ENCODE measurements at places on chromosomes 13 and 19.
A peak's percentile ranks its signal among the peaks of the same experiment; 100 is the strongest.

- peak; percentile 89 for DNase-seq
Measured at GRCh38 chr19:12933287-12934072, at the start of gene FARSA. TSS of gene FARSA (minus strand) at chr19:12933711. CDS start at chr19:12933696, 15 bp downstream.

DNA sequence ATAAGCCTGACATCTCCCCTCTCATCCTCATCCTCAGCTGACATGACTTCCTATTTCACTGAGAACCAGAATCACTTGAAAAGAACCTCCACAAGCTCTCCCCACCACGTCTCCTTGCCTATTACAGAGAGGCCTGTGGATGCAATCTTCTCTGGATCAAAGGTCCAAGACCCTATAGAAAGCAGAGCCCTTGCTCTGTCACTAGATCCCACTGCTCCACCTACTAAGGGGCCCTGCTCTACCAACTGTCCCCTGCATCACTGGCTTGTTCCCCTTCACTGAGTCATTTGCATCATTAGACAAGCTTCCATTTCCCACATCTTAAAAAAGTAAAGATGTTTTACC is 40.8 kb downstream of the RCBTB2 start:
- no peak for DNase-seq

DNA sequence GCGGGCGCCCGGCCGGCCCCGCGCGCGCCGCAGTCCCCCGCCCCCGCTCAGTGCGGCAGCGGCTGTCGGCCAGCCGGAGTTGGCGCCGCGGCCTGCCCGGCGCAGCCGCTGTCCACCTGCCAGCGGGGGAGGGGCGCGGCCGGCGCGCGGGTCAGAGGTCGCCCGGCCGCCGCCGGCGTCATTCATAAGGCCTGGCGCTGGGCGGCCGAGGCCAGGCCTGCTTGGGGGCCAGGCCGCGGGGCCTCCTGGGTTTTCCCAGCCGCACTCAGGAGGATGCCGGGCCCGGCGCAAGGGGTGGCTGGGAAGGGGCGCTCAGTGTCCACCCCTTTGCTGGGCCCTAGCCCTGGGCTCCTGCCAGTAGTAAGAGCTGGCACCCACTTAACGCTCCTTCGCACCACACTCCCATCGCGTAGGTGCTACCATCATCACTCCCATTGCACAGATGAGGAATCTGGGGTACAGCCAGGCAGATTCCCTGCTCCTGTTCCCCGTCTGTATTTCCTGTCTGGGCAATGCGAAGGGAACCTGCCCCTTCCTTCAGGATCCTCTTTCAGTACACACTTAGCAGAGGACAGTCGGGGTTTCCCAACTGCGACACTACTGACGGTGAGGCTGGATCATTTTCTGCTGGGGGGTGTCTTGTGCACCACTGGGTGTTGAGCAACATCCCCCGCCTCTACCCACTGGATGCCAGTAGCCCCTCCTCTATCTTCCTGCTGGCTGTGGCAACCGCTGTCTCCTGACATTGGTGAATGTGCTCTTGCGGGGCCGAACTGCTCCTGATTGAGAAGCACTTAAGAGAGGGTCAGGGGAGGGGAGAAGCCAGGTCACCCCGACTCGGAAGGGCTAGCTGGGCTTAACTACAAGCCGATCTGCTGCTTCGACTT is 846 bp upstream of the PRKACA start:
- DNase-seq = peak; percentile 40

DNA sequence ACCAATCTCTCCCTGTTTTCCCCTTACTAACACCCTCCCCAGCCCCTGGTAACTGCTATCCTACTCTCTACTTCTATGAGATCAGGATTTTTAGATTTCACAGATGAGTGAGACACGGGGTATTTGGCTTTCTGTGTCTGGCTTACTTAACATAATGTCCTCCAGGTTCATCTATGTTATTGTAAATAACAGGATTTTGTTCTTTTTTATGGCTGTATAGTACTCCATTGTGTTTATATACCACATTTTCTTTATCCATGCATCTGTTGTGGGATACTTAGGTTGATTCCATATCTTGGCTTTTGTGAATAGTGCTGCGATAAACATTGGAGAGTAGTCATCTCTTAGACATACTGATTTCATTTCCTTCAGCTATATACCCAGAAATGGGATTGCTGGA is 28.5 kb upstream of the ATP11A start:
- DNase-seq = no peak

GRCh38 chr13:97191142-97191541 is 31.0 kb upstream of the MBNL2 start:
- DNase-seq = no peak

GRCh38 chr13:91948736-91949135 is 550.3 kb downstream of the GPC5 start:
- no peak for DNase-seq

DNA sequence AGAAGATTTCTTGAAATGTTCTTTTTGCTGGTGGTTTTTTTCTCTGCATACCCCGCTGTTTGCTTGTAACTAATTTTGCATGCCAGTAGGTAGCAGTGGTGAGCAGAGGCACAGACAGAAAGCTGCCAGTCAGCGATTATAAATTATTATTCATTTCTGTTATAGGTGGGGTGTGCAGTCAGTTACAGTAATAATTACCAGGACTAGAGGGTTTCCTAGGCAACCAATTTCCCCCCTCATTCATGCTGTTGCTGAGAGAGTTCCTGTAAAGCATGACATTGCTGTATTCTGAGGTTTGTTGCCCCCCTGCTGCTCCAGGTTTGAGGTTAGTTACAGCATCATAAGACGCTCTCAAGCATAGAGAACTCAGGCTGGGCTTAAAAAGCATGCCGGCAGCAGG is 104.5 kb downstream of the URI1 start:
- DNase-seq = no peak

- no peak for DNase-seq
Measured at GRCh38 chr19:10430505-10431253, 10.3 kb downstream of the PDE4A start.

DNA sequence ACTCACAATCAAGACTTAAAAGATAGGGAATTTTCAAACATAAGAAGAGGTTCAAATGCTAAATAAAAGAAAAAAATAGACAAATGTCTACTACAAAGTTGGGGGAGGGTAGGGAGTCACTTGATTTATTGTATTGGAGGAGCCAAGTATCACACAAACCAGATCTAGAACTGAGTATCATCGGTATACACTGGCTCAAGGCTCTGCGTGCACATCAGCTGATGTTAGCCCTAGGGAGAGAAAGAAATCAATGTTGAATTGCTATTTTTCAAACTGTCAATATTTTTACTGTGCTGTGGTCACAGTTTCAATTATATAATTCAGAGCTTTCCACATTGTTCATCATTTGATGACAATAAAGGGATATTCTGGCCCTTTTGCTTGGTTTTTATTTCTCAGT is 54.9 kb upstream of the RXFP2 start:
- no peak for DNase-seq

DNA sequence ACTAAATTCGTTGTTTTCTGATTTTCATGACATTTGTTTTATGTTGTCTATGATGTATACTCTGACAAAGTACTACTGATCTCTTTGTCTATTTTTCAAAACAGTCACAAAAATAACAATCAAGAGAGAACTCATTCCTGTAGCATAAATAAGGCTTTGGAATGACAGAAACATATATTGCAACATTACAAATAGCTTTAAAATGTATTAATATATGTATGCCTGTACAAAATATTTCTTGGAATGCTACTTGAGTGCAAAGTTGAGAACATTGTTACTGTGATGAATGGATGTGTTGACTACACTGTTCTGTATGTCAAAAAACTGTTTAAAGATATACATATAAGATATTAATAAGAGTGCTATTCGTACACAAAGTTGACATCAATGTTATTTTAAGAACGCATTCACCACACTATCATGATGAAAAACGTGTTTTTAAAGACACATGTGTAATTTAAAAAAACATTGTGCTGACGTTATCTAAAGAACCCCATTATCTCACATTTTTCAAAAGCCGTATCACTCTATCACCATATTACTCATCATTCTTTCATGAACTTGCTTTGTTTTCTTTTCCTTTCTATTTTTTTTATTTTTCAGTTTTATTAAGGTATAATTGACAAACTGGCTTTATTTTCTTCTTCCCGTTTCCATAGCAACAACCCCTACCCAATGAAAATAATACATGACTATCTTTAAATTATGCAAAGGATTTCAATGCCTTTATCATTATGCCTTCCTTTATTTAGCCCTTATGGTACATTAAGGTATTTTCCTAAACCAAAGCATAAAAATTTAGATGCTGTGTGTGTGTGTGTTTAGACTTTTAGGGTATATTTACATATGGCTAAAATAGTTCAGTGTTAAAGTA is 918.8 kb downstream of the SLITRK1 start:
- no peak for DNase-seq

DNA sequence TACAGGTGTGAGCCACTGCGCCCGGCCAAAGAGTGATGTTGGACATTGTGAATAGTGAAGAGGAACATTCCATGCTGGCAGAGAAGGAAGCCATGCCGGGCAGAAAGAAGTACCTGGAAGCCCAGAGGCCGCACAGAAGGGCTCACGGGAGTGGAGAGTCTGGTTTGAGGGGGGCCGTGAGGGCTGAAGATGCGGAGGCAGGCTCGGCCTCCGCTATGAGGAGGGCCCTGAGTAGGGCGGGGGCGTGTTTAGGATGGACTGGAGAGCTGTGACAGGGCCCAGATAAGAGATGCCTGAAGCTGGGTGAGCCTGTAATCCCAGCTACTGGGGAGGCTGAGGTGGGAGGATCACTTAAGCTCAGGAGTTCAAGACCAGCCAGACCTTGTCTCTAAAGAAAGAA is 1.6 kb downstream of the JOSD2 start:
- no peak for DNase-seq

DNA sequence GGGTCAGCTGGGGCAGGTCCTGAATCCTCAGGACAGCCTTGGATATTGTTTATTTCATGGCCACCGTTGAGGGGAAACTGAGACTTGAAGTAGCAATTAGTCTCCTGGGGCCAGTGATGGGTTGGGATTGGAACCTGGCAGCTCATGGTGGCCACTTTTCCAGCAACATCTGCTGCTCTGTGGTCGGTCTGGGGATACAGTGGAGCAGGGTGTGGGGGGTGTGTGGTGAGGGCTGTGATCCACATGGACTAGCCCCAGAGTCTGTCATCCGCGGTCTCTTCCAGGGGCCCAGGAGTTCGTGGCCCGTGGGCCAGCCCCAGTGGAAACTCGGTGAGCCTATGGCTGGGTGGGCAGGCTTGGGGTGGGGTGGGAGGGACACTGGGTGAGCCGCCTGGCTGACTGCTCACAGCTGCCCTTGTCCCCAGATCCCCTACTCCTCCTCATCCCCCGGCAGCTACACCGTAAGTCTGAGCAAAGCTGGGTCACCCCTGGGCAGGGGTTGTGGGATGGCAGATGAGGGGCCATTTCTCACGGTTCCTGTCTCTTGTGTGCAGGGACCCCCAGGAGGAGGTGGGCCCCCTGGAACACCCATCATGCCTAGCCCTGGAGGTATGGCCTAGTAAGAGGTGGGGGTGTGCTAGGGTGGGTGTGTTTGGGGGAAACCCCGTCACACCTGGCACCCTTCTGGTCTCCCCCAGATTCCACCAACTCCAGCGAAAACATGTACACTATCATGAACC is 5.5 kb downstream of the ISYNA1 start:
- DNase-seq = no peak

- DNase-seq = no peak
Measured at GRCh38 chr19:41927497-41928192, 604 bp downstream of the ERFL start.

DNA sequence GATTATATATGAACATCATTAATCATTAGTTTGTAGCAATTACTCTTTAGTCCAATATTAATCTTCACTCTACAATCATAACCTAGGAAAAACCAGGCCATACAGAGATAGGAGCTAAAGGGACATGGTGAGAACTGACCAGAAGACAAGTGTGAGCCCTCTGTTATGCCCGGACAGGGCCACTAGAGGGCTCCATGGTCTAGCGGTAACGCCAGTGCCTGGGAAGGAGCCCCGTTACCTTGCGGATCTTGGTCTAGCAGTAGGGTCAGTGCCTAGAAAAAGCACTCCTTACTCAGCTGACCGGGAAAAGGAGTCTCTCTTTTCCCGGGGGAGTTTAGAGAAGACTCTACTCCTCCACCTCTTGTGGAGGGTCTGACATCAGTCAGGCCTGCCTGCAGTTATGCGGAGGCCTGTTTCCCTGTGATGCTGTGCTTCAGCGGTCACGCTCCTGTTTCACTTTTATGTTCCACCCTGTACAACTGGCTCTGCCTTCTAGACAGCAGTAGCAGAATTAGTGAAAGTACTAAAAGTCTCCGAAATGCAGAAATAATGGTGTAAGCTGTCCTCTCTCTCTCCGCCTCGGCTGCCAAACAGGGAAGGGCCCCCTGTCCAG is 13.8 kb downstream of the OR7D4 start:
- DNase-seq = peak; percentile 74

GRCh38 chr13:30620941-30621340 is 3.2 kb downstream of the USPL1 start:
- DNase-seq = no peak

DNA sequence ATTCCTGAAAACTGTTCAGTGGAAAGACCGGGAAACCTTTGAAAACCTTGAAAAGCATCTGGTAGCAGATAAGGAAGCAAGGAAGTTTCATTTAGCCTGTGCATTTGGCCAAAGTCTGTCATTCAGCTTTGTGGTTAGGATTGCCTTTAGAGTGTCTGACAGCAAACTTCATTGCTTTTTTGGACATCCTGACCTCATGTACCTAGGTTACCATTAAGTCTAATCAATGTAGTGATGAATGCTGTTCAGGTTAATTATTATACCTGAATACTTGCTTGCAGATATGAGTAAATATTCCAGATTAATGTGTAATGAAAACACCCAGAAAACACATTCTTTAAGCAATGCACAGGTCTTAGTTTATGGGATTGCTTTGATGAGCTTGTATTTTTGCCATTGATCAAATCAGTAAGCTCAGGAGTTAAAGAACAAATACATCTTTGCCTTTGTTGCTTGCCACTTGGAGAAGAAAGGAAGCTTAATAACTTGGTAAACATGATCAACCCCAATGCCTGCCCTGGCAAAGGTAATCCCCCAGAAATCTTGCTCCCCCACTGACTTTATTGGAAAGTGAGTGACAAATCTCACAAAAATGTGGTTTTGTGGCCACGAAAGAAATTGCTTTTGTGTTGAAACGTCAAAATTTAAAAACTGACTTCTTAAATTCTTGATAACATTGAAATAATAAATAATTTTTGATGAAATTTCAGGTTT is 87.4 kb downstream of the SLC15A1 start:
- DNase-seq = no peak

GRCh38 chr13:50359041-50359367 is 343.8 kb downstream of the KCNRG start:
- no peak for DNase-seq
